Breast epithelium (tissue), 4 donors: ENCODE measurements at places on chromosomes 2 and 18. TPM values are rescaled to one million over a fixed set of nuclear protein-coding genes. Genes with fewer than 3 reads are reported as not detected.

PSMD1 gene
- 69.2 TPM for total RNA-seq

GRCh38 chr18:66900837-66901236 is 296.9 kb upstream of the CDH19 start:
- no peak for DNase-seq

DNA sequence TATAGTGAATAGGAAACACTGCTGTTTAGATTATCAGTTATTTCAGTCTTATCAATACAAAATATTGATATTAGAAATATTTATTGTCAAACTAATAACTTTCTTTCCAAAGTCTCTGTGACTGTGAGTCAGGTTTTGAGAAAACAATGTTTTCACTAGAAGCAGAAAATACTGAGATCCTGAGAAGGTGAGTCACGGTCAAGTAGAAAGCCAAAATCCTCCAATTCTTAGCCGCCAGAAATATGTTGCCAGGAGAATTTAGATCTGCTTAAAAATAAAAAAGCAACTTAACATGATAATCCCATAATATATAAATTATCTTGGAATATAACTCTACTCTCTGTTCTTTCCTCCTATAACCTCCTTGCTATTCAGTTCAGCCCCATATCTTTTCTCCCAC is 181.9 kb upstream of the NRXN1 start:
- no peak for DNase-seq

DNA sequence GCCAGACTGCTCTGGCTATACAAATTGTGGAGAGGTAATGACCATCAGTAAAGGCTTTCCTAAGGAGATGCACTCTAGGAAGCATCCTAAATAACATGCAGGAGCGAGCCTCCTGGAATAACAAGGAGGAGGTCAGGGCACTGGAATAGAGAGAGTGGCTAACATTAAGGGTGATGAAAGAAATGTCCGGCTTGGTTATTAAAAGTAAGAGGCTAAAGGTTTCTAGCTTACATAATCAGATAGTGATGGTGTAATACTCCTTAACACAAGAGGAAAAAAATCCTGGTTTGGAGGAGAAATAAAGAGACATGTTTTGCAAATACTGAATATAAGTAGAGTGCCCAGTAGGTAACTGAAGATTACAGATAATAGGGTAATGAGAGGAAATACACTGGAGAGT is 365.7 kb downstream of the ZEB2 start:
- no peak for DNase-seq

DNA sequence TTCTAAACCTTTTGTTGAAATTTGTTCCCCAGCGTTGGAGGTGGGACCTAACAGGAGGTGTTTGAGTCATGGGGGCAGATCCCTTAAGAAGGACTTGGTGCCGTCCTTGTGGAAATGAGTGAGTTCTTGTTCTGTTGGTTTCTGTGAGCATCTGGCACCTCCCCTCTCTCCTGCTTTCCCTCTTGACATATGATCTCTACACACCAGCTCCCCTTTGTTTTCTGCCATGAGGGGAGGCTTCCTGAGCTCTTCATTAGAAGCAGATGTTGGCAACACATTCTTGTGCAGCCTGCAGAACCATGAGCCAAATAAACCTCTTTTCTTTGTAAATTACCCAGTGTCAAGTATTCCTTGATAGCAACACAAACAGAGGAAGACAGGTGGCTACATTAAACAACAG is 23.8 kb downstream of the NABP1 start:
- DNase-seq = no peak

GRCh38 chr2:40249577-40249976 is 202.3 kb downstream of the SLC8A1 start:
- no peak for DNase-seq

DNA sequence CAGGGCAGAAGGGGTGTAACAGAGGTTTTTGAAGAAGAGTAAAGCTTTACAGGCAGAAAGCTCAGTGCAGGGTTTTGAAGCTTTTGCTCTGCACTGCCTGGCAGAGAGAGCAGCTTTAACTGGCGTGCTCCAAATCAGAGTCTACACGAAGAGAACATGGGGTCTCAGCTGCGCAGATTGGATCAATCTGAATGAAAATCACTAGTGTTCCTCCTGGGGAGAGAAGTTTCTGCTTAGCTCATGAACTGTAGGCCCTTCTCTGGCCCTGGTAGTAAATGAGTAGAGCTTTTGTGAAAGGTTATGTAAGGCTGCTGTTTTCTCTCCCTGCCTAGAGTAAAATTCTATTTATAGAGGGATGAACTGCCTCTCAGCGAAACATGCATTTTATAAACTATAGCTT is 13.6 kb downstream of the DCC start:
- DNase-seq = no peak

ZFAND2B gene
- total RNA-seq = 52.0 TPM

DNA sequence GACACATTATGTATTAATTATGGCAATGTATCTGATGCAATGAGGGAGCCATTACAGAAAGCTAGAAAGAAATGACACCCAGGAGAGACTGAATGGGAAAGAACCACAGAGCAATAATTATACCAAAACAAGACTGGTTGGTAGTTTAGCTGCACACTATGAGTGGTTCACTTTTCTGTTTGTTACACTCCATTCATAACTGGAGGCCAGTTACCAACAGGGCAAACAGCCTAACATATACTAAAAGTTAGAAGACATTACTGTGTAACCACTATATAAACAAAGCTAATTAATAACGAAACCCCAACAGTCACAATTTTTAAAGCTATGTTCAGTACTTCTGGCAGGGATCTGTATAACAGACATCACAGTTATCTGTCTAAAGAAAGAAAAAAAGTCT is 49.4 kb downstream of the NBAS start:
- no peak for DNase-seq

DNA sequence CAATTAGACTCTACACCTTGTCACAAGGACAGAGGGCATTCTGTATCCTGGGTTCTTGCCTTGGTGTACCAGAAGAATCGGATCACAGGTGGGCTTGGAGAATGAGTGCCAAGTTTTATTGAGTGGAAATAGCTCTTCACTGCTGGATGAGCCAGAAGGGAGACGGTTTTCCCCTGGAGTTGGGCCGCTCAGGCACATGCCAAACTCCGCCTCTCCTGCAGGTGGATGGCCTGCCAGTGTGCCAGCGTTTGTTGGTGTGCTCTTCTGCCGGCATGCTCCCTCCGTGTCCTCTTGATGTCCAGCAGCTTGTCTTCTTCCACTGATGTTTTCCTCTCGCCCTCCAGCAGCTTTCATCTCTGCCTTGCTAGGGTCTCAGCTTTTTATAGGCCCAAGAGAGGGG is 115.5 kb upstream of the RAB27B start:
- DNase-seq = no peak

DNA sequence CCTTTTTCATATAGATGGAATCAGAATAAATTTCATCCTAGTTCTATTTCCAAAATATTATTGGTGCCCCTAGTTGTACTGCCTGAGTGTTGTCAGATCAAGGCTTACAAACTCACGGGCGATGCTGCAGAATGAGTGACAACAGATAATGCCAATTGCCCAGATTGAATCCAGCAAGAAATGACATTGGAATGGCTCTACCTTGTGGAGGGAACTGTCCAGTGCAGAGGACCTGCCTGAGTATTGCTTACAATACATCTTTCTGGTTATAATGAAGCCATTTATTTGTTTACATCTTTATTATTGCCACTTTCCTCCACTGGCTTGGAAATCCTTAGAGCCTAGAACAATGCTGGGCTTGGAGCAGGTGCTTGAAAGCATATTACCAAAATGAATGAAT is 7.8 kb upstream of the IL1R2 start:
- DNase-seq = no peak
